Trophoblast cell (in vitro differentiated cells and primary cell): ENCODE measurements at places on chromosomes 7 and 10.
A peak's percentile ranks its signal among the peaks of the same experiment; 100 is the strongest.

GRCh38 chr10:7773845-7774801 is 13.7 kb downstream of the KIN start:
- no peak for DNase-seq

DNA sequence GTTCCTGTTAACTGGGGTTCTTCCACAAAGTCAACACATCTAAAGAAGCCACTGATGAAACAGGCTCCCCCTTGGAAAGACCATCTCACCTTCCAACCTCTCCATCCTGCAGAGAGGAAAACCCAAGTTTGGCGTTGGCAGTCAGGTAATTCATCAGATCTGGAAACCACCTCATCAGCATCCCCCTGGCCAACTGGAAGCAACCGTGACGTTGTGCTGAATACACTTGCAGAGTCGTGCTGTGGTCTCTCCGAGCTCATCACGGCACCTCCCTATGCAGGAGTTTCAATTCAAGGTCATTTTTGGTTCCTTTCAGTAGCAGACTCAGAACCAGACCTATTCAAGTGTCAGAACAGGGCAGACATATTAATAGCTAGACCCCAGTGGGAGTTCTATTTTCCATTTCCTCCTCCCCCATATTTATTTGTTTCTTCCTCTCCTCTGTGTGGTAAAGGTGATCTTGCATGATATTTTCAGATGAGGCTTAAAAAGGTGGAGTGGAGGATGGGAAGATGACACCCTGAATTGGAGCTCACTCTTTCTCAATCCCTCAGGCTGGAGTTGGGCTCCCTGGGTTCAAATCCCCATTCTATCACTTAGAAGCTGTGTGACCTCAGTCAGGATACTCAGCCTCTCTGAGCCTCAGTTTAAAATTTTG is 149.1 kb upstream of the ADO start:
- DNase-seq: no peak

GRCh38 chr10:133140417-133141143 is 19.4 kb upstream of the KNDC1 start:
- no peak for DNase-seq

- DNase-seq: peak; percentile 70
Measured at GRCh38 chr10:87505366-87506111, 846 bp downstream of the MINPP1 start.

DNA sequence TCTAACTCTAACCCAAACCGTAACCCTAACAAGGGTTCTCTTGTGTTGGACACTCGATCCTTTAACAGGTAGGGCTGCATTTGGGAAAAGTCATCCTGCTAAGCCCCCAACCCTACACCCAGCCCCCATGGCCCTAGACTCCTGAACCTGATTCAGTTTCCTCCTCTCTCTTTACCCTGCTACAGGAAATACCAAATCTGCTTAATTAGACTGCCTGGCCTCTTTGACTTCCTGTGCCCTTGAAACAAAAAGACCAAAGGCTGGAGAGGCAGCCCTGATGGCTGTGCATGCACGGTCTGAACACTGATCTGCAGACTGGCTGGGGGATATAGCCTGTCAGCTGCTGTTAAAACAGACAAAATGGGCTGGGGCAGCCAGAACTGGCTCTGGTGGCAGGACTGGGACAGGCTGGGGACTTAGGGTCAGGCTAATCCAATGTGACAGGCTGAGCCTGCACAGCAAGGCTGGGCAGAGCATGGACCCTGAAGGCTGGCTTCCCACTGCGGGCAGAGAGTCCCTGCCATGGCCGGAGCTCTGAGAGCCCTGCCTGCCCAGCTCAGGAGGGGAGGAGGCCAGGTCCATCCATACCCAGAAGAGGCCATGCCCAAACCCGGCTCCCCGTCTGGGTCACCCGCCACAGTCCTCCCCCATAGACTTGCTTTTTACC is 51.0 kb upstream of the MSMB start:
- no peak for DNase-seq

- DNase-seq: no peak
Measured at GRCh38 chr7:26735976-26736600, 128.3 kb downstream of the SKAP2 start.

- DNase-seq: no peak
Measured at GRCh38 chr7:145860809-145861208, 255.8 kb upstream of the CNTNAP2 start.
